ENCODE measurements at places on chromosomes 4 and X. TPM values are rescaled to one million over a fixed set of nuclear protein-coding genes. Genes with fewer than 3 reads are reported as not detected.

Gene AMTN
- total RNA-seq: not detected

Gene TMEM47
- not detected for total RNA-seq

DNA sequence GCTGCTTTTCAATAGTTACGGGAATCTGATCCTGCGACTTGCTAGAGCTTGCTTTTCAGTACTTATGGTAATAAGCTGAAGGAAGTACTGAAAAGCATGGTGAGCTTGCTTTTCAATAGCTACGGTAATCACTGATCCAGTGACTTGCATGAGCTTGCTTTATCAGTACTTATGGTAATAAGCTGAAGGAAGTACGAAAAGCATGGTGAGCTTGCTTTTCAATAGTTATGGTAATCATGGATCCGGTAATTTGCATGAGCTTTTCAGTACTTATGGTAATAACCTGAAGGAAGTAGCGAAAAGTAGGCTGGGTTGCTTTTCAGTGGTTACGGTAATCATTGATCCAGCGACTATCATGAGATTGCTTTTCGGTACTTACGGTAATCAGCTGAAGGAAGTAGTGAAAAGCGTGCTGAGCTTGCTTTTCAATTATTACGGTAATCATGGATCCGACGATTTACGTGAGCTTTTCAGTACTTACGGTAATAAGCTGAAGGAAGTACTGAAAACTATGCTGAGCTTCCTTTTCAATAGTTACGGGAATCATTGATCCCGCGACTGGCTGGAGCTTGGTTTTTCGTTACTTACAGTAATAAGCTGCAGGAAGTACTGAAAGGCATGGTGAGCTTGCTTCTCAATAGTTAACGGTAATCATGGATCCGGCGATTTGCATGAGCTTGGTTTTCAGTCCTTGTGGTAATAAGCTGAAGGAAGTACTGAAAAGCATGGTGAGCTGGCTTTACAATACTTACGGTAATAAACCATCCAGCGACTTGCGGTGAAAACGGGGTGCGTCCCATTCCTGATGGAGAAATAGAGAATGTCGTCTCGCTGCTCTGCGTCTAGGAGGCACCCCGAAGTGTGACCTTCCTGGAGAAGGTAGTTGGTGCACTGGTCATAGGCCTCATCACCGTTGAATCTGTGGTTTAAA is 6.5 kb downstream of the CRLF2 start:
- H3K4me3 ChIP-seq: peak overlapping the region; percentile 72
- H3K4me1 ChIP-seq: peaks cover 17% of the 10 kb centered on the region
- peak overlapping the region; percentile 72 for H3K27ac ChIP-seq
- peak; percentile 67 for DNase-seq

- H3K36me3 ChIP-seq: no peaks in the 10 kb centered on the region
- H3K4me1 ChIP-seq: no peaks in the 10 kb centered on the region
- H3K27ac ChIP-seq: no peak overlapping the region
Observed at GRCh38 chr4:76767983-76768382, 130.0 kb downstream of the SOWAHB start.

Measured in activated naive CD4-positive, alpha-beta T cell treated with anti-CD3 and anti-CD28 coated beads for 36 hours (primary cell).